Endodermal cell (in vitro differentiated cells): ENCODE measurements at places on chromosomes 11 and 22. TPM values are rescaled to one million over a fixed set of nuclear protein-coding genes. Genes with fewer than 3 reads are reported as not detected.
A peak's percentile ranks its signal among the peaks of the same experiment; 100 is the strongest.

DNA sequence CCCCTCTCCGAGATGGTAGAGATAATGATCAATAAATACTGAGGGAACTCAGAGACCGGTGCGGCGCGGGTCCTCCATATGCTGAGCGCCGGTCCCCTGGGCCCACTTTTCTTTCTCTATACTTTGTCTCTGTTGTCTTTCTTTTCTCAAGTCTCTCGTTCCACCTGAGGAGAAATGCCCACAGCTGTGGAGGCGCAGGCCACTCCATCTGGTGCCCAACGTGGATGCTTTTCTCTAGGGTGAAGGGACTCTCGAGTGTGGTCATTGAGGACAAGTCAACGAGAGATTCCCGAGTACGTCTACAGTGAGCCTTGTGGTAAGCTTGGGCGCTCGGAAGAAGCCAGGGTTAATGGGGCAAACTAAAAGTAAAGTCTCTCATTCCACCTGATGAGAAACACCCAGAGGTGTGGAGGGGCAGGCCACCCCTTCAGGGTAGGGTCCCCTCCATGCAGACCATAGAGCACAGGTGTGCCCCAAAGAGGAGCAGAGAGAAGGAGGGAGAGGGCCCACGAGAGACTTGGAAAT lies 43.2 kb downstream of the IGLL1 start:
- peak; percentile 57 for DNase-seq

DNA sequence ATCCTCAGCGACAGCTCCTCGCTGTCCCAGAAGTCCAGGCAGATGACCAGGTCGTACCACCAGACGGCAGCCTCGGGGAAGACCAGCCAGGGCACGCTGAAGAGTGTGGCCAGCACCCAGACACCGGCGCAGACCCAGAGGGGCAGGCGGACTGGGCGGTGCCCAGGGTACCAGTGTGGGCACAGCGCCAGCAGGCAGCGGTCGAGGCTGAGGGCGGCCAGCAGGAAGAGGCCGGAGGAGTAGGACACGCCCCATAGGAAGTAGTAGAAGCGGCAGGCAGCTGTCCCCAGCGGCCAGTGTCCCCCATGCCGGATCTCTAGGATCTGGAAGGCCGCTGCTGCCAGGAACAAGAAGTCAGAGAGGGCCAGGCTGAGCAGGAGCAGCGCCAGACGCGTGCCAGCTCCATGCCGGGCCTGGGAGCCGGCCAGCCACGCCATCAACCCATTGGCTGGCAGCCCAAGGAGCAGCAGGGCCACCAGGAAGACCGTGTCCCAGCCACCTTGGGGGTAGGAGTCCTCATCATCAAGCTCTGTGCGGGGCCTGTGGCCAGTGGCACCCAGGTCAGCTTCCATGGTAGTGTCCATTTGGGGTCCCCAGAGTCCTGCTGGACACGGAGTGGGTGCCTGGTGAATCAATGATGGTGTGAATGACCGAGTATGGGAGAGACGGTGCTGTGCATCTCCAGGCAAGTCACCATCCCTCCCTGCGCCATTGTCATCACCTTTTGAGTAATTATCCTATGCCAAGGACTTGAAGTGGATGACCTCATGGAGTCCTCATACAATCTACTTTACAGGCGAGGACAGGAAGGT lies at the start of gene GPR152:
Gene GPR152, minus strand, starts transcription at position 589 of the 812 bp plus-strand sequence. Its CDS starts 5 bp downstream, at position 584.
- DNase-seq, result peak; percentile 40

GRCh38 chr11:72072348-72072747 lies 8.0 kb downstream of the NUMA1 start:
- DNase-seq, result no peak

DNA sequence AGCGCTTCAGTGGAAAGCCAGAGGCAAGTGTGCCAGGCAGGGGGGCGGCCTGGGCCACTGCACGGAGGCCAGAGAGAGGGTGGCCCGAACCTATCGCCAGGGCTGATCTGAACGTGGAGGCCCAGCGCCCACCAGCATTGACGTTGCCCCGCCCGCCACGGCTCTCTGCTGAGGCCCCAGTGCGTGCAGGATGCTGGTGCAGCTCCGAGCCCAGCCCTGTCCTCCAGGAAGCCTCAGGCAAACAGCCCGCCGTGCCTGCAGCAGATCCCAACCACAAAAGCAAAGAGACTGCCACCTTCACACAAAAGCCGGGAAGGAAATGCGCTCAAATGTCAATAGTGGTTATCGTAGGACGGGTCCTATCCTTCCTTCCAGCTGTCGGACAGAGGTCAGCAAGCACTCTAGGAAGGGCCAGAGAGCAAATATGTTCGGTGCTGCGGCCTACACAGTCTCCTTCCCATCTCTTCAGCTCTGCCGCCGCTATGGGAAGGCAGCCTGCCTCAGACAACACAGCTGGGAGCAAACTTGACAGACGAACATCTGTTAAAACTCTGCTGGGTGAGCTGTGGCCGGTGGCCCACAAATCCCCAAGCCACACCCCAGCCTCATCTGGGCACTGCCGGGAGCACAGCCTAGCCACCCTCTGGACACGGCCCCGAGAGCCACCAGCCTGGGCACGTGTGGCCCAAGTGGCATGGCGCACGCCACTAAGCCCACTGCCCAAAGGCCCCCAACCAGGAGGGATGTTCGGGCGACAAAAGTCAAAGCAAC lies 146.2 kb downstream of the CRYBB2 start:
- no peak for DNase-seq

DNA sequence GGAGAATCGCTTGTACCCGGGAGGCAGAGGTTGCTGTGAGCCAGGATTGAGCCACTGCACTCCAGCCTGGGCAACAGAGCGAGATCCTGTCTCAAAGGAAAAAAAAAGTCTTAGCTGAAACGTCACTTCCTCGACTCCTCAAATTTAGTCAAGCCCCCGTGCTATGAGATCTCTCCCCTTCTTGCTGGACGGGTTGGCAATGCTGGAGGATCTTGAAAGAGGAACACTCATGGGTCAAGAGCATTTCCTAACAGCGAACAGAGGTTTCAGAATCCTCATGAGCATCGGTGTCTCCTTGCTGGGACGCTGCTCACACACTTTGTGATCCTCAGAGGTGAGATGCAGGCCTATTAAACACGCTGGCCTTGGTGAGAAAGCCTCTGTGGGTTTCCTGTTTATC lies 35.9 kb downstream of the APOL3 start:
- DNase-seq, result no peak

DNA sequence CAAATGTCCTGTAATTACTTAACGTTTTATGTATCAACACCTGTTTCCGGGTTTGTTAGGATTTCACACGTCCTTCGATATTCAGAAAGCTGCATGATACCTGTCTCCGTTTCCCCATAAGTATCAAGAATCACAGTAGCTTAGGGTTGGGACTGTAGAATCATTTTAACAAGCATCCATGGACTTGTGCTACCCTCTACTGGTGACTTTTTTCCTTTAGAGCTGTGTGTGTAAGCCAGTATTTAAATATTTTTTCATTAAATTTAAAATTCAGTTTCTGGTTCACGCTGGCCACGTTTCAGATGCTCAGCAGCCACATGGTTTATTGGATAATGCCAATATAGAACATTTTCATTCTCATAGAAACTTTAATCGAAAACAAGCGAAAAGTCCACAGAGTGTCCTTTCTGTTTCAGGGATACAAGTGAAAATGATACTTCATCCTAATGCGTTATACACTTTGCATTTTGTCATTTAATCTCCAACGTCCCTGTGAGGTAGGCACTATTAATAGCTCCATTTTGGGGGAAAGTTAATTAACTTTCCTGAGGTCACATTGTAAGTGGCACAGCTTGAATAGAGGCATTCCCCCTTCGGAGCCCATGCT lies 61.5 kb upstream of the SLC25A18 start:
- DNase-seq, result peak; percentile 55

DNA sequence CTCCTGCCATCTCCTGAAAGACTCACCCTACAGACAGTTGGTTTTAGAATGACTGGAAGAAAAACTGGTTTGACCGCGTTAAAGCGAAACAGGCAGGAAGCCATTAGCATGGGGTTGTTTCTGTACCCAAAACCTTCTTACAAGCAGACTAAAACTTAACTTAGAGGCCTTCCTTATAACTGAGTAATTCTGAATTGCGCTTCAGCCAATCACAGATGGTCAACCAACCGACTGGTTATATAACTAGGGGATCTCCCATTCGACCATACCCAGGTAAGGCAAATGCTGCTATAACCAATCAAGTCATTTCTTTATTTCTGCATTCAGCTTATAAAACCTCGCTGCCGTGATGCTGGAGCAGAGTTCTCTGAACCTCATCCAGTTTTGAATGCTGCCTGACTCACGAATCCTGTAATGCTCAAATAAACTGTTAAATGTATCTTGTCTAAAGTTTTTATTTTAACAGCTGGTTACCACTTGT lies 87.8 kb upstream of the DRD2 start:
- DNase-seq, result peak; percentile 36

GRCh38 chr11:28877340-28877739 lies 769.2 kb downstream of the METTL15 start:
- DNase-seq, result no peak

- peak; percentile 45 for DNase-seq
These were observed 887.3 kb upstream of the TENM4 start for GRCh38 chr11:80327956-80328614.

The APOBEC3B gene
- total RNA-seq, result 4.1 TPM in 2 replicates

DNA sequence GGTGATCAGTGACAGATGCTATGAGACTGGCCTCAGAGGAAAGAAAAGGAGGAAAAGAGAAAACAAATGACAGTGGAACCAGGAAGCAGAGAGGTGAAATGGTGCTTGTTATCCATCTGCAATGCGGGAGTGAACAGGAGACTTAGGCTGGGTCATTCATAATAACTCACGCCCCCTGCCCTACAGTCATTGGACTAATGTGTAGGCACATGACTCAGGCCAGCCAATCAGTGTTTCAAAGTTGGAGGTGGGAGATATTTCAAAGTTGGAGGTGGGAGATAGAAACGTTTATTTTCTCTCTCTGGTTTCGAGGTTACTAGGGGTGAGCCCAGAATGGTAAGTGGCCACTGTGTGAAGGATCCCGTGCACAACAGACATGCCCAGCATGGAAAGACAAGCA lies 30.3 kb downstream of the SLC22A6 start:
- DNase-seq, result no peak

DNA sequence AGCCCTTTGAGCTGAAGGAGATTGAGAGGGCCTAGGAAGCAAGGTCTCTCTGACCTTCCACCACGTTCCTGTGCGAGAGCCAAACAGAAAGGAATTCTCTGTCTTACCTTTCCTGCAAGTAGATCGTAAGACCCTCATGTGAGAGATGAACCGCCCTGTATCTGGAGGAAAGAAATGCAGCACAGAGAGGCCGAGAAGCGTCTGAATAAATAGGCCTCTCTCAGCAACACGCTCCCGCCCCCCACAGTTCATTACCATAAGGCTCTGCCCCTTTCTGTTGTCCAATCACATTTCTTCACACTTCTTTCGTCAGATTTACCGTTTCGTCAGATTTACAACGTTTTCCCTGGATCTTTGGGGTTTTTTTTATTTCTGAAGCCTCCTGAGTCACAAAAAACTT lies 90.3 kb downstream of the BLID start:
- DNase-seq, result no peak

DNA sequence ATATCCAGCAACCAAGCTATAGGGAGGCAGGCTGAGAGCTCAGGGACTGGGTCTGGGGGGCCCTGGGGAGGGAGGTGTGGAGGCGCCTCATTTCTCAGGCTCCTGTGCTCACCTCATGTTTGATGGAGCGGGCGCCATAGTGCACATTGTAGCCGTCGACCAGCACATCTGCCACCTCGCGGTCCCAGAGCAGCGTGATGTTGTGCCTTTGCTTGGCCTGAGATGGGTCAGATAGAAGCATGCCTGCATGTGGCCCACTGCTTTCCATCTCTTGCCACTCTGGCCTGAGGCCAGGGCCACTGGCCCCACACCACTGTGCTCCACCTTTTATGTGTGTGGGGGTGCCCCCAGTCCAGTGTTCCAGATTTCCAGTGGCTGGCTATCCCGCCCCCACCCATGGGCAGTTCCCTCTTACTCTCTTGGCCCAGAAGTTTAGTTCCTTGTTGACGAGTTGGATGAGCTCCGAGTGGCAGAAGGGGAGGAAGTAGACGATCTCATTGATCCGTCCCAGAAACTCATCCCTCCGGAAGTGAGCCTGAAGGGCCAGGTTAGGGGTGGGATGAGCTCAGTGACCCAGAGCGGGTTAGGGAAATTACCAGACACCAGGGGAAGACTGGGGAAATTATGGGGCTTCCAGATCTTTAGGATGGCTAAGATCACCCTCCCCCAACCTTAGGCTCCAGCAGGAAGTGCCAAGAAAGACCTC lies 50.1 kb upstream of the PHOX2A start:
- DNase-seq, result peak; percentile 28

DNA sequence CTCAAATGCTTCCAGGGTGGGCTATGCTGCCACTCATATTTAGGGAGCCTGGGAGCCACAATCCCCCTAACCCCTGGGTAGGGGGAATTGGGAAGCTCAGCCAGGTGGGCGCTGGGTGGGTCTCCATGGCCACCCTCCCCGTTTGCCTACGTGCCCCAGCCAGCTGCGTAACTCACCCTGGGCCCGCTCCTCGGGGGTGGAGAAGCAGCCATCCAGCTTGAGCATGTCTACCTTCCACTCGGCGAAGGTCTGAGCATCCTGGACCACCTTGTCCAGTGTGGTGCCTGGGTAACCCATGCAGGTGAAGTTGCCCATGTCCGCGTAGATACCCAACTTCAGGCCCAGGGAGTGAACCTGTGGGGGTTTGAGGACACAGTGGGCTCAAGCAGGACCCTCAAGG lies 3.7 kb downstream of the NAGA start:
- DNase-seq, result no peak

DNA sequence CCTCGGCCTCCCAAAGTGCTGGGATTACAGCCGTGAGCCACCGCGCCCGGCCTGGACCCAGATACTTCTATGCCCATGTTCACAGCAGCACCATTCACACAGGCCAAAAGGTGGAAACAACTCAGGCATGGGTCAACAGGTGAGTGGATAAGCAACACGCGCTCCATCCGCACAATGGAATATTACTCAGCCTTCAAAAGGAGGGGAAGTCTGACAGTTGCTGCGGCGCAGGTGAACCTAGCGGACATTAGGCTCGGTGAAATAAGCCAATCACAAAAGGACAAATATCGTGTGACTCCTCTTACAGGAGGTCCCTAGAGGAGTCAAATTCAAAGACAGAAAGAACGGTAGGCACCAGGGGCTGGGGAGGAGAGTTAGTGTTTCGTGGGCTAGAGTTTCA lies 47.0 kb downstream of the TRMU start:
- DNase-seq, result no peak

The TTC36 gene
- total RNA-seq, result 0.46 to 0.61 TPM (median 0.56 TPM) in 3 replicates

The MMP1 gene
- not detected in 3 replicates for total RNA-seq
